Stimulated activated CD8-positive, alpha-beta memory T cell treated with anti-CD3 and anti-CD28 coated beads, Interleukin-7, amount 100 ng/mL, for 4 hours (primary cell): ENCODE measurements at places on chromosomes 1 and 21.

DNA sequence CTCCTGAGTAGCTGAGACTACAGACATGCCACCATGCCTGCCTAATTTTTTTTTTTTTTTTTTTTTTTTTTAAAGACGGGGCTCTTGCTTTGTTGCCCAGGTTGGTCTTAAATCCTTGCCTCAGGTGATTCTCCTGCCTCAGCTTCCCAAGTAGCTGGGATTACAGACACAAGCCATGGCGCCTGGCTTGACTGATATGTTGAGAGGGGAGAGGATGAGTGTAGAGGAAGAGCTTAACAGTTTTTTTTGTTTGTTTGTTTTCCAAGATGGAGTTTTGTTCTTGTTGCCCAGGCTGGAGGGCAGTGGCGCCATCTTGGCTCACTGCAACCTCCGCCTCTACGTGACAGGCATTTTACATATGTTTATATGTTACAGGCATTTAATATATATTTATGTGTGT is 2.5 kb downstream of the SRP9 start:
- no peak for DNase-seq

GRCh38 chr1:16905110-16905867 is 9.5 kb downstream of the RNU1-2 start:
- no peak for DNase-seq

- DNase-seq: no peak
Measured at GRCh38 chr1:94678202-94678848, 136.8 kb upstream of the F3 start.

DNA sequence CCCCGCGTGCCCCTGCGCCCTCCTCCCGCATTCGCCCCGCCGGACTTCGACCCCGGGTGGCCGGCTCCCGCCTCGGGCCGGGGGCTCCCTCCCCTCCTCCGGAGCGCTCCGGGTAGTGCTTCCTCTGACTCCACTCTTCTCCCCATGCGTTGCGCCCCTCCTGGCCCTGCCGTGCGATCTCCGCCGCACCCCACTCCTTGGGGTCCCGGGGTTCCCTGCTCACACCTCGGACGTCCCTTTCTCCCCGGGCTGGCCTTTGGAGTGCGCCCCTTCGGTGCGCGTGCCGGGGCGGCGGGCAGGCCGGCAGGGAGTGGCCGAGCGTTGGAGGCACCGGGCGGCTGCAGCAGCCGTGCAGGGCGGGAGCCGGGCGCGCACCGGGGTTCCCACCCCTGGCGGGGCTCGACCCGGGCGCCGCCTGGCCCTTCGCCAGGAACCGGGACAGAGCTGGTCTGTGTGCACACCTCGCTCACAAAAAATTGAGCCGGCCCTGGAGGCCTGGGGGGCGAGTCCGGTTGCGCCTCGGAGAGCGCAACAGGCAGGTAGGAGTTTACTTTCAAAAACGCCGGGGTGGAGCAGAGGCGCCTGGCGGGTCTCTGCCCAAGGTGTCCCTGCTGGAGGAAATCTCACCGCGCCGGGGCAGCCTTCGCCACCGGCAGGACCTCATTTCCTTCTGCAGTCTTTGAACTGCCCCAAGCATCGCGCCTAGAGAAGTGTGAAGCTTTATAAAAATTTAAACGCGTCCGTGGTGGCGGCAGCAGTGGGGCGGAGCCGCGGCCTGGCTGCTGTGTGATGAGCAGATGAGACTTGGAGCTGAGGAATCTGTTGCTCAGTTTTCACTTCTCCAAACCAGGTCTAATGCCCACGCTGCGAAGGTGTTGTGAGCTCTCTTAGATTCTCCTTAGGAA is 650 bp downstream of the VANGL1 start:
- DNase-seq: peak; percentile 22

DNA sequence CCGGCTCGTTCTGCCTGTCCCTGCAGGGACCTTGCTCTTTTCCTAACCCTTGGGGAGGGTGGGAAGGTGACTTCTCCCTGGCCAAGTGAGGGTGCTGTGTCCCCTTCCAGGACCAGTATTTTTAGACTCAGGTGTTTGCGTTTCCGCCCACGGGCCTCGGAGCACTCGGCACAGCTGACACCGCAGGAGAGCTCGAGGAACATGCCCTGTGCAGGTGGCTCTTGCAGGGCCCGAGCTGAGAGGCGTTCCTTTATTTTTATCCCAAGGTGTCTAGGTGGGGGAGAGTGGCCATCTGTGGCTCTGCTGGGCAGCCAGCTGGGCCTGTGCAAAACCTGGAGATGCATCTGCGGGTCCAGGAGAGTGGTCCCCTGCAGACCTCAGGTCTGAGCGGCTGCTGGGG is 16.0 kb downstream of the PLCH2 start:
- DNase-seq: no peak

DNA sequence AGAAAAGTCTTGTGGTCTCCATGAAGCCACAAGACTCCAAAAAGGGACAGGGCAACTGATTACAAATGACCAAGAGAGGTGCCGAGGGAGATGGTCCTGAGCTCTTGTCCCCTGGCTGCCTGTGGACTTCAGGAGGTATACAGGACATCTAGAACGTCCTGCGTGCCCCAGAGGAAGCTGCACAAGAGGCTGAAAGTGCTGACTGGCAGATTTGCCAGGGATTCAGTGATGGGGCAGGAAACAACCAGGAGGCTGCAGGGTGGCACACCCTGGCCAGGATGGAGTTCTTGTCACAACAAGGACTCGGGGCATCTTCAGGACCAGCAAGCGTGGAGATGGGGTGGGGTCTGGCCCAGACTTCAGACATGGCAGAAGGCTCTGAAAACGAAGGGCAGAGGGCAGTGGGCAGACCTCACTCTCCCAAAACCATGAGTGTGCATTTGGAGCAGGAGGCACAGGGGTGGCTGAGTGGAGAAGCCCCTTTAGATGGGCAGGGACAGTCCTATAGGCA is 13.4 kb upstream of the PKP1 start:
- DNase-seq: no peak

DNA sequence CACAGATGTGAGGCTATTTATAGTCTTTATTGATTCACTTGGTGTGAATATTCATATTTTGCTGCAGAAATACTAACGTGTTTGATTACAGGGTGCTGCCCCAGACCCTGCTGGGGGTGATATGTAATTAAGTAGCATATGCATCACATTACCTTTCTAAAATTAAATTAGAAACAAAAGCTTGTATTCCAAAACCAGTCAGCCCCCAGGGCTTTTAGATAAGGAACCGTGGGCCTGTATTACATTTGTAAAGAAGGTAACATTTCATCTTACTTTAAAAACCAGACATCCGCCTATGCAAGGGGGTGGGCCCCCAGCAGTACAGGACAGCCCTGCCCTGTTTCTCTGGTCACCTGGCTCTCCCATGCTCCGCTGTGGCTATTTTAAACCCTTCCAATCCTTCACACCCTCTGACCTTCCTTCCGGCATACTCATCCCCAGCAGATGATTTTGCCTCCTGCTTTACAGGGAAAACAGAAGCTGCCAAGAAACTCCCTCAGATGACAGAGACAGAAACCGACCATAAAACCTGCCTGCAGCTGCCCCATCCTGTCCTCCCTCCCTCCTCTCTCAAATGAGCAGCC is 22.0 kb upstream of the KCNC4 start:
- no peak for DNase-seq

GRCh38 chr1:62274496-62275485 is 44.4 kb downstream of the KANK4 start:
- DNase-seq: no peak

GRCh38 chr1:172870901-172871606 is 179.7 kb downstream of the TNFSF18 start:
- DNase-seq: no peak

DNA sequence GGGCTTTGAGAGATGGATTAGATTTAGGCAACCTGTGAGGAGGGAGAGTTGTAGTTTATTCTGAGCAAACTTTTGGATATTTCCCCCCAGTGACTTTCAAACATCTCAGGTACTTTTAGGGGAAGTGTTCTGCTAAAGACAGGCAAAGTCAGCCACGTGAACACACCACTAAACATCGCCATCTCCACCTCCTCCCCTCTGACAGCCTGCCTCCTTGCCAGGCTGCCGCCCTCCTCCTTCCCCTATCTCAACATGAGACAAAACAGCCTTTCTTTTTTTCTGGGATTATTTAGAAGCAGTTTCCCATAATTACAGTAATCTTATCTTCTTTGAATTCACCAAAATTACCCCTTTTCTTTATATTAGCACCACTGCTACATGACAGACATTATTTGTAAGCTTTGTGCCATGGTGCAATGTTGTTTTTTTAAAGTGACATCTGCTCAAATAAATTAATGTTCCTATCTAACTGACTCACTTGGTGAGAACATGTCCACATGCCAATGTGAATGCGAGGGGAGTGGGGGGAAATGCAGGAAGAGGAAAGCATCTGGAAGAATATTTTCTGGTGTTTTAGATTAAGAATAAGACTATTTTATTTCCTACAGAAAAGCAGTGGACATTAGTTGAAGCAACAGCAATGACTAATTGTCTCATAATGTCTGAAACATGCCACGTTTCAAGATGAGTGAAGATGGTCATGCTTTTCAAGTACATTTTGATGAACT is 147.8 kb upstream of the ATP1B1 start:
- DNase-seq: no peak

DNA sequence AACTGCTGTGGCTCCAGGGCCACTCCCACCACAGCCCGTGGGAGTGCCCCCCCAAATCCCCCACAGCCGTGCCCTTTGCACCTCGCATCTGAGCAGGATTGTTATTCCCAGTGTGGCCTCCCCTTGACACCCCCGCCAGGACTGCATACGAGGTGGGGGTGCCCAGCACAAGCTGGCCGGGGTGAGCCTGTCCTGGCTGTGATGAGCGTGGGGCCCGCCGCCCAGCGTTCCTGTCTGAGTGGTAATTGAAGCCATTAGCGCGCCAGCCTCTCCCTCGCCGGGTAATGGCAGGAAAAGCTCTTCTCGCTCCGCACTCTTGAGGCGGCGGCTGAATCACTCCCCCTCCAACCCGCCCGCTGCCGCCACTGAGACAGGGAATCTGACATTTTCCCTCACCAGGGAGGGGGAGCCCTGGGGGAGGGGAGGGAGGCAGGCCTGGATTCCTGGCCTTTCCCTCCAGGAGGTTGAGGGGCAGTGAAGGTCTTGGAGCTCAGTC is 27.7 kb downstream of the PTPRF start:
- no peak for DNase-seq

DNA sequence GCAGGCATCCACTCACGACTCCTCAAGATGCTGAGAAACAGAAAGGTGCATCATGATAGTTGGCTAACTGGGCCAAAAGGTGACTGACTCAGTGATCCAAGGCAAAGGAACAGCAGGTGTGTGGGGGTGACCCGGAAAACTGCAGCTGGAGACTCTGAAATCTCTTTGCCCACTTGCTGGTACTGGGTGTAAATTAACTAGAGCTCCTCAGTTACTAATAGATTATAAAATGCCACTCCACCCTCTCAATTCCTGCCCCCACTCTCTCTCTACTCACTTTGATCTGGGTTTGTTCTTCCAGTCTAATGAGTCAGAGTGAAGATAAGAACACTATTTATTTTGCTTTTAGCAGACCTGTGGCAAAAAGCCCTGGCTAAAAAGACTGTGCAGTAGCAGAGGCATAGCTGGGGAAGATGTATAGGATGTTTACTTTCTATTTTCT is 7.2 kb upstream of the PIGC start:
- no peak for DNase-seq

DNA sequence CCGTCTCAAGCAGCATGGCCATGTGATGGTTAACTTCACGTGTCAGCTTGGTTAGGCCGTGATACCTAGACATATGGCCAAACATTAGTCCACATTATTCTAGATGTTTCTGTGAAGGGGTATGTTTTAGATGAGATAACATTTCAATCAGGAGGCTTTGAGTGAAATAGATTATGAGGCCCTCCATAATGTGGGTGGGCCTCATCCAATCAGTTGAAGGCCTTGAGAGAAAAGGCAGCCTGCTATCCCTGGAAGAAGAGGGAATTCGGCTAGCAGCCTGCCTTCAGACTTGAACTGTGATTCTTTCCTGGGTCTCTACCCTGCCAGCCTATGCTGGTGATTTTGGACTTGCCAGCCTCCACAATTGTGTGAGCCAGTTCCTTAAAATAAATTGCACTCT is 90.1 kb downstream of the ZSCAN20 start:
- no peak for DNase-seq

- DNase-seq: peak; percentile 22
Measured at GRCh38 chr1:24416666-24417391, 1.2 kb downstream of the NIPAL3 start.

DNA sequence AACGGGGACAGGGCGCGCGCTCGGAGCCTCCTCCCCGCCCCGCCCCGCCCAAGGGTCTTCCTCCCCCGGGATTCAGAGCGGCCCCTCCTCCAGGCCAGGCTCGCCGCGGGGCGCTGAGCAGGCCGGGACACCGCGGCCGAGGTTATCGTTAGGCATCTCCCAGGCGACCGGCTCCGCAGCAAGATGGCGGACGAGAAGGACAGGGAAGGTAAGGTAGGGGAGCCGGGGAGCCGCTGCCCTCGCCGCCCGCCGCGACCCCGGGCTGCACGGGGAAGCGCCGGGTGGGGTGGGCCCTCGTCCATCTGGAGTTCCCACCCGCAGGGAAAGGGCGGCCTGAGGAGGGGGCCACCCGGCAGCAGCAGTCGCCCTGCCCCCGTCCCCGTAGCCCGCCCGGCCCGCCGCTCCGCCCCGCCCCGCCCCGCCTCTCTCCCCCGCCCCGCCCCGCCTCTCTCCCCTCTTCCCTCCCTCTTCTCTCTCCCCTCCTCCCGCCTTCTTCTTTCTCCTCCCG is 105.9 kb upstream of the HNRNPU start:
- DNase-seq: peak; percentile 64

- DNase-seq: no peak
Measured at GRCh38 chr1:29826646-29827045, 590.3 kb downstream of the PTPRU start.

- DNase-seq: no peak
Measured at GRCh38 chr1:234987415-234988154, 141.1 kb downstream of the TOMM20 start.

GRCh38 chr1:99465176-99465900 is 180.6 kb upstream of the PALMD start:
- DNase-seq: no peak

GRCh38 chr1:95534985-95535384 is 301.0 kb downstream of the RWDD3 start:
- DNase-seq: no peak

DNA sequence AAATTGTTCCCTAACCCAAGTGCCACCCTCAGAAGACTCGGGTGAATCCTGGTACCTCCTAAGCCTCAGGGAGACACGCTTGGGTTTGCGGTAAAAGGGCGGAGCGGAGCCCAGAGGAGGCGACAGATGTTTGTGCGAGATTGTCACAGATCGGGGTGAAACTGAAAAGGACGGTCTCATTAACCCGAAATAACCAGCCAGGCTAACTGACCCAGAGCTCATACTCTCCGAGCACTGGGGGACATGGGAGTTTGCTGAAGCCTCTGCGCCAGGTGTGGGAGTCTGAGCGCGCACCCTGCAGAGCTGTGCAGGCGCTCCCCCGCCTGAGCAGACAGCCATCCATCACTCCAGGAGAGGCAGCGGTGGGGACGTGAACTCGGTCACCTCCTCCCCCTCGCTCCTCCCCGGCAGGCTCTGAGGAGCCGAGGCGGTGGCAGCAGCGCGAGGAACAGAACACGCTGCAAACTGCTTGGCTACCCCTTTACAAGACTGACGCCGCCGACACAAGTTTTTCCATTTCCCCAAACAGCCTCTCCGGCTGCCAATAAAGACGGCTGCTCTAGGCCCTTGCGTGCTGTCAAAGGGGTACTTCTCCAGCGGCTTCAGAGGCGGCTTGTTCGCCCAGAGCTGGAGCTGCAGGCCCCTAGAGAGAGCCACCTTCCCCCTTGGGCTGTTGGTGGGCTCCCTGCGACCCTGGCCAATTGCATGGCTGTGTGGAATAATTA is 43.5 kb downstream of the RRAGC start:
- no peak for DNase-seq
